ENCODE measurements at places on chromosomes 12 and 14.
A peak's percentile ranks its signal among the peaks of the same experiment; 100 is the strongest.

DNA sequence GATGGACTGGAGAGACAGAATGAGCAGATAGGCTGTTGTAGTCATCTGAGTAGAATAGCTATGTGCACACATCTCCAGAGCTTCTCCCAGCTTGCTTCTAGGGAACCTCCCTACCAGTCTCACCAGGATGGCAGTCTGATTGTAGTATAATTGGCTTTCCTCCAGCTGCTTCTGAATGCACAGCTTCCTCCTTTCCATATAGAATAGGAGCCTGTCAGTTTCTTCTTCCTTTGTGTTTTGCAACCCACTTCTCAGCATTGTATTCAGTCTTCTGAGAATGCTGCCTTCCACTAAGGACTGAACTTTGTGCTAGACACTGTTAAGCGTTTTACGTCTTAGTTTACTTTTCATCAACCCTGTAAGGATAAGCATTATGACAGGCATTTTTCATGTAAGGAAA lies 2.2 kb upstream of the CSAD start:
- peak; percentile 7 for ATAC-seq

GRCh38 chr12:70049596-70050360 lies 193.5 kb upstream of the CNOT2 start:
- ATAC-seq: peak; percentile 88

DNA sequence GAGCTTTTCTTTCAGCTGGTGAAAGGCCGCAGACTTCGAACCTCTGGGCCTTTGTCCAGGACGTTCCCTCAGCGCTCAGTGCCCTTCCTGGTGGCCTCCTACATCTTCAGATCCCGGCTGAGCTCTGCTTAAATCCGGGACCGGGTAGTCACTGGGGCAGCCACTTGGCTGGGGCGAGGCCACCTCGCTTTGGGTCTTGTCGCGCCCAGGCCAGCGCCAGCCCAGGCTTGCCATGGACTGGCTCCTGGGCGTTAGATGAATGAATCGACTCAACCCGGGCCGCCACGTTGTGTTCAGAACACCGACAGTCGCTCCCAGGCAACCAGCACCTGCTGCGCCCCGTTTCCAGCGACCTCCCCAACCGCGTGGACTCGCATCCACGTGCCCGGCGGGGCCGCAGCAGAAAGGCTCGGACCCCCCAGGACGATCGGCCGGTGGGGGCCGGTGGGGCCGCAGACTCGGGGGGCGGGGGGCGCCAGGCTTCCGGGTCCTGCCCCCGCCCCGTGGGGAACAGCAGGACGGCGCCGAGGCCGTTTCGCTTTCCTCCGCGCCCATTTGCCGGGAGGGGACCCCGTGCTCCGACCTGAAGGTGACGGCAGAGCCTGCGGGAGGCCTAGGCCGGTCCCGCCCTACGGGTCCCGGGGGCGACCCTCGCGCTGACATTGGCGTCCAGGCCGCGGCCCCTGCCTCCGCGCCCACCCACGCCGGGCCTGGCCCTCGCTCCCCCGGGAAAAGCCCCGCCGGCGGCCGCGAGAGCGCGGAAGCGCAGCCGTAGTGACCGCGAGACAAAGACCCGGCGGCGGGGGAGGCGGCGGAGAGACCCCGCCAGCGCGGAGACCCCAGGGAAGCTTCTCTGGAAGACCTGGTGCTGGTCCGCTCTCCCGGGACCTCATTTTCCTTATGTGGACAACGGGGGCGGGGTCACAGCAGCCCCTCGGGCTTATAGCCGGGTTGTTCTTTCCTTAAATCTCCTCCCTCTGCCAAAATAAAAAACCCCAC lies 37.3 kb upstream of the RCOR1 start:
- ATAC-seq: peak; percentile 70

GRCh38 chr12:55717011-55718007 lies 1.5 kb downstream of the BLOC1S1 start:
- ATAC-seq: peak; percentile 60

DNA sequence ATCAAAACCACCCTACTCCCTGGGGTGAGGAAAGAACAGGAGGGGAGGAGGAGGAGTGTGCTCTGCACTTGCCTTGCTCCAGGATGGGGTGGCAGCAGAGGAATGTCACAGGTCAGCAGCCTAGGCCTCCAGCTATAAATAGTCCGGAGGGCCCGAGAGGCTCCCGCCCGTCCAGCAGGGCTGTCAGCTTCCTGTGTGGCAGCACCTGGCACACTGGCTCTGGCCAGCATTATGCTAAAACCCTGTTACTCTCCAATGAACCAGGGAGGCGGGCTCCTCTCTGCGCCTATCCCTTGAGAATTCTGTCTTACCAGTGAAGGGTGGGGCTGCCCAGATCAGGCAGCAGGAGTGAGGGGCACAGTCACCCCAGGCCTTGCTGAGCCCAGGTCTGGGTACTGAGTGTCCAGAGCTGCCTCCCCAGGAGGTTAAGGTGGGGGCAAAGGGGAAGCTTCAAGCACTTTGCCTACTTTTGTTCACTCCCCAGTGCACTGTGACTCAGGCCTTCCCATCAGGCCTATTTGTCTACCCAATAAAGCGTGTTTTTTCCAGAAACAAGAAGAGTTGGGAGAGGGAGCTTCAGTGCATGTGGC lies 1.2 kb upstream of the COX14 start:
- peak; percentile 0 for ATAC-seq

GRCh38 chr14:72311516-72311915 lies 379.3 kb downstream of the RGS6 start:
- ATAC-seq: no peak

DNA sequence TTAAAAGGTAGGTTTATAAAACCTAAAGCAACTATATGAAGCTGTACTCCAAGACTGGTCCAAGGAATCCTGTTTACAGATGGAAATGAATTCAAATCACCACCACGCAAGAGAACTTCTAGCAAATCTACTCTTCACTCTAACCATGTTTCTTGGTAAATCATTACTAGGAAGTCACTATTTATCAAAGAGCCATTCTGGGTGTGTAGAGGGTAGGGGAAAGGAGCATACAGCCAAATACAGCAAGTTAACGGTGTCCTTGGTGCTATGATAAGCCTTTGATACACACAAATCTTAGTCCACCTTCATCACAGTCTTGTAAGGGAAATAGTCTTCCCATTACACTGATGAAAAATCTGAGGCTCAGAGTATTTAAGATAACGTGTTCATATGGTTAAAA lies 16.8 kb downstream of the NIN start:
- ATAC-seq: no peak

- no peak for ATAC-seq
These were observed 196.8 kb downstream of the RAD51B start for GRCh38 chr14:68016255-68016914.

- ATAC-seq: no peak
These were observed 36.1 kb downstream of the ATP2B1 start for GRCh38 chr12:89672589-89672979.

- no peak for ATAC-seq
These were observed 138.9 kb downstream of the PLXNC1 start for GRCh38 chr12:94287245-94287628.

DNA sequence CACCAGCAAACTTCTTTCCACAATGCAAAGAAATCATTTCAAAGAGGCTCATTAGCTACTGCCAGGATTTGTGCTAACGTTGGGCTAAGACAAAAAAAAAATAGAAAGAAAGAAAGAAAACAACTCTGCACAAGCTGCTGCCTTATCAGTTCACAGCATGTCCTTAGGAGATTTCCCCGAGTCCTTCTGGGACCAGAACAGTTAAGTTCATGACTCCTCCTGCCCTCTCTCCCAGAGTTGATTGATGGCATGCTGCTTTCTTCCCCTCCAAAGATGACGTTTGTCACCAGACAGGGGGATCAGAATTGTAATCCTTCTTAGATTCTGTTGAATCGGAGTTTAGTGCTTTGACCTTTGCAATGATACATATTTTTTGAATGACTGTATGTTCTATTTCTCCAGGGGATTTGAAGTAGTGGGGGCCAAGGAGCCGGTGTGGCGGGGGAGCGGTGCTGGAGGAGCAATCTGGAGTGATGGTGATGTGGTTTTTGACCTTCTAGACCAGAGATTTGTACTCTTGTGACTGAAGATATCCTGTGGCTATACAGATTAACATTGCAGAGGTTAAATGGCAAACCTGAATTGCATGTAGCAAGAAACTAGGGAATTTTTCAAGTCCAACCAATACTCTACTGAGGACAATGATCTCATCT lies 409.2 kb upstream of the TMPO start:
- no peak for ATAC-seq

DNA sequence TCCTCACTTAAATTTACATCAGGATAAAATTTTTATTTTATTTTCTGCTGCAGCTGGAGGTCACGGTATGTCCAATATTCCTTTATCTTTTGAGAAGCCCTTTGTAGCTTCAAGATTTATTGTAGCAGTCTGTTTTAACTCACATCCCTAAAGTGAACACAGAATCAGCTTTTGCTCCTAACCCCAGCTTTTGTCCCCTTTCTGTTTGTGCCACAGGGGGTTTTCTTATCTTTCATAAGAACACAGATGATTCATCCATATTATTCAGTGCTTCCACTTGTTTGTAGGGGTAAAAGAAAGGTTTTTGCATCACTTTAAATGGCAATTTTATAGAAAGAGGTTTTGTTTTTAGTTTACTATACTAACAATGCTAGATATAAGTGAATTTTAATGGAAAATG lies 21.8 kb upstream of the PIK3C2G start:
- ATAC-seq: no peak

DNA sequence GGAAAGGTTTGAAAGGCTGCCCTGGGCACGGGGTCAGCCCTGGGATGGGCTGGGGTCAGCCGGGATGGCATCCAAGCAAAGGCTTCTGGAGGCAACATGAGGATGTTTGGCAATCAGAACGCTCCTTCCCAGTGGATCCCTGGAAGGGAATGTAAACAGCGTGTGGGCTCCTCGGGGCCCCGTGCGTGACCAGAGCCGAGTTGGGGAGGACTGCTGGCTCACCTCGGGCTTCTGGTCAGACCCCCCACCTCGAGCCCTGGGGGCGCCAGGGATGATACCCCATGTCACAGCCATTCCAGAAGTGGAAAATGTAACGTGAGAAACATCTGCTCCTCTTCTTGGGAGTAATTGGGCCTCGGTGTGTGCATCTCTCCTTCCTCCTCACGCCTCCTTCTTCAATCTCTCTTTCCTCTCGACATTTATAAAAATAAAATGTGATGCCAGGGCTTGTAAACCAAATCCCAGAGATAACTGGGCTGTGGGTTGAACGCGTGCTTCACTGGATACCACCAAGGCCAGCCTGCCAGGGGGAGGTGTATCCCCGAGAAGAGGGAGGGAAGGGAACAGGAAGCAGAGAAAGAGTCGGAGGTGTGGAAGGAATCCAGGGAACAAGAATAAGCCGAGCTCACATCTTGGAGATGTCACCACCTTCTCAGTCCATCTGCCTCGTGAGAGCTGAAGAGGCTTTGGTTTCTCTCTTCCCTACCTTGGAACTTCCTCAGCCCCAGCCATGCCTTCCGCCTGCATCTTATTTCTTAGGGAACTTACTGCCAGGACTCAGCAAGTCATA lies 144.8 kb downstream of the NUAK1 start:
- ATAC-seq: no peak

DNA sequence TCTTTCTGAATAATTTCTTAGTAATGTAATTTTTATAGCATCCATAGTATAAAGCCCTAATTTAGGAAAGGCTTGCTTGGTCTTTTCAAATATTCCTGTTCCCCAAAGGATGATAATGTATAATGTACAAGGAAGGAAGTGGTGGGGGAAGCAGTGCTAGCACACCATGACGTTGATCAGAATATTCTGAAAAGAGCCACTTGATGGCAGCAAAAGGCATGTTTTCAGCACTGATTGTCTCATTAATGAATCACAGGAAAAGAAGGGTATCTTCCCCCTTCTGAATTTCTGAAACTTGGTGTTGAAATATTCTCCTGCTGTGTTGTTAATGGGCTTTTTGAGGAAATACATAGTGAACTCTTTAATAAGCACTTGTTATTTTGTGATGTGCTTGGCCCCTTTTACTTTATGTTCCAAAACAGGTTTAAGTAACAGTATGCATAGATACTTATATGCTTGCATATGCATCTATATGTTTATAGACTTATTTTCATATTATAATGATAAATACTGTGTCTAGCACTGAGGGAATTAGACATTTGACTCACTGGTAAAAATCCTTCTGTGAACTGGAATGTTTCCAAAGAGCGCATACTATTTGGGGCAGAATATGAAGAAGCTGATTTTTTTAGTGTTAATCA lies 122.0 kb downstream of the TMEM117 start:
- ATAC-seq: peak; percentile 41

GRCh38 chr12:71236133-71236660 lies 78.4 kb upstream of the TSPAN8 start:
- no peak for ATAC-seq

DNA sequence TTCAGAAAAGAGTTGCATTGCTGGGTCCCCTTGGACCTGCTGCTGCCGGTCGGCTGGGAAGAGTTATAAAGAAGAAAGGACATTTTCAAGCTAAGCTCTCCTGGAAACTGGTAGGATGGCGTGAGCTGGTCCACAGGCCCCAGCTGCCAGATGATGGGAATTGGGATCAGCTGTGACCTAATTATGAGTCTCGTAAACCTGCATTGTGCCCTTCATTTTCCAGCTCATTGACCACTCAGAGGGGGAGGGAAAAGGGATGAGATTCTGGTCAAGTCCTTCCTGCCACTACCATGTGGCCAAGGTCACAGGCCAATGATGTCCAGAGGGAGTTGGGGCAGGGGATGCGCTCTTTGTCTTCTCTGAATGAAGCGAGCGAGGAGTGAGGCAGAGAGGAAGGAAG lies 320.9 kb downstream of the NRXN3 start:
- ATAC-seq: no peak

- ATAC-seq: no peak
These were observed 86.7 kb upstream of the FZD10 start for GRCh38 chr12:130075497-130076076.

DNA sequence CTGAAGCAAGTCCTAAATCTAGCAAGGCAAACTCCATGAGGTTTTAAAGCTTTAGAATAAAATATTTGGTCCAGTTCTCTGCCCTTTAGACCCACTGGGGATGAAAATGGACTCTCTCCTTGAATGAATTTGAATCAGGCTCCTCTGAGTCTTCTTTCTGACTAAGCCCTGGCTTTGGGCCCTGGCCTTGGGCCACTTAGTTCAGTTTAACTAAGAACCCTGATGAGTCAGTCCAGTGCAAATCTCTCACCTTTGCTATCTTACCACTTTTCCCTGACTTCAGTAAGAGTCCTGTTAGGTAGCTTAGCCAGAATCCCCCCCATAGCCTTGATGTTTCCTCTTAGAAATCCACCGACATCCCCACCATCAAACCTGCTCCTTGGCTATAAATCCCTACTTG lies 427.5 kb downstream of the SNAPC1 start:
- ATAC-seq: peak; percentile 84

DNA sequence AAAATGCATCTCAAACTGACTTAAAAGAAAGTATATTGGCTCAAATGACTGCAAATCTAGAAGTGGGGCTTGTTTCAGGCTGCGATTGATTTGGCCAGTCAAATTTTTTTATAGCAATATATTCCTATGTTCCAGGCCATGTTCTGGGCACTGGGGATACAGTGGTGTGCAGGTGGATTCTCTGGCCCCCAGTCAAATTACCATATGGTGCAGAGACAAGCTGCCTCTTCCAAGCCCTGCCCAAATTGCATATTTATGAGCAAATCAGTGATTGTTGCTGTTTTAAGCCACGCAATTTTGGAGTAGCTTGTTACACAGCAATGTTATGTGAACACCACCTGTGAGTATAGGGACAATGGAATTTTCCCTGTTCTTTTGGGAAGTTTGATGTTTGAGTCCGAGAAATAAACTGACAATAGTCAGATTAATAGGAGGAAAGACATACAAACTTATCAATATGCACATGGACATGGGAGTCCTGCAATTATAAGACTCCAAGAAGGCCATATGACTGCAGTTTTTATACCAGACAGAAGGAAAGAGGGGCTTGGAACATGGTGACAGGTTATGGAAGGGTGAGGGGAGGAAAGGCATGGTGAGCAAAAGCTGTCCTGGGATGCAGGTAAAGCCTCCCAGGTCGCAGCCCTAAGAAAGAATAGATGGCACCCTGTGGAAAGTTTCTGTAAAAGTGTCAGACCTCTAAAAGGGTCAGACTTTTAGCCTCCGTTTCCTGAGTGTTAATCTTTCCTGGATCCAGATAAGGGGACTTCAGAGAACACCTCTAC lies 13.1 kb upstream of the CRY1 start:
- ATAC-seq: no peak

All from esophagus mucosa (tissue), 1 donor.